ENCODE measurements at places on chromosomes 6 and 20.

- DNase-seq: no peak
Observed at GRCh38 chr6:128412680-128413079, 107.7 kb downstream of the PTPRK start.

- DNase-seq: no peak
Observed at GRCh38 chr20:37934634-37935375, 31.9 kb downstream of the VSTM2L start.

DNA sequence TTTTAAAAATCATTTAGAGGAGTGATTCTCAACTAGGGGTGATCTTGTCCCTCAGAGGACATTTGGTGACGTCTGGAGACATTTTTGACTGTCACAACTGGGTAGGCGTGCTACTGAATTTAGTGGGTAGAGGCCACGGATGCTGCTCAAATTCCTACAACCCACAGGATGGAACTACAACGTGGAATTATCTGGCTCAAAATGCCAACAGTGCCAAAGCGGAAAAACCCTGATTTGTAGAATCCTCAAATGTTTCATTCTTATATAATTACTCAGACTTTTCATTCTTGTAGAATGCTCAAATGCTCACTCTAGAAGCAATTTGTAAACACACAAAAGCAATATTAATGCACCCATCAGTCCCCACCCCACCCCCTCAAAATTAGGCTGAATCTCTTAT, 229.8 kb downstream of the ZMYND8 start:
- DNase-seq: no peak

GRCh38 chr20:36101192-36101591, 53.3 kb upstream of the EPB41L1 start:
- no peak for DNase-seq

DNA sequence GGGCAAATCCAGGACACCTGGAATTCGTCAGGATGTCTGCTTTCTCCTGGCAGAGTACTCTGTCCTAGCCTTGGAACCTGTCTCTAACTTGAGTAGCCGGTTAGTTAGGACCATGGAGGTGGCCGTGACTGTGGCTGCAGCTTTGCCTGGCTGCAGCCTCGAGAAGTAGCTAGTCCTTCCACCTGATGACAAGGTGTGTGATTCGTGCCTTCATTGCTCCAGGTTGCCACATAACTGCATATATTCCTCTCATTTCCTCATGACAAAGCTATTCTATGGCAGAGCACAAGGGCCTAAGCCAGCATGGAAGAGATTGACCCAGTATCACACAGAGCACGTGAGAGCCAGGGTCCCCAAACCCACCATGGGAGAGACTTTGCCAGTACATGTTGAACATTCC, 39.8 kb upstream of the KIF25 start:
- no peak for DNase-seq

- DNase-seq: no peak
Observed at GRCh38 chr6:42280966-42281533, 63.4 kb upstream of the MRPS10 start.

DNA sequence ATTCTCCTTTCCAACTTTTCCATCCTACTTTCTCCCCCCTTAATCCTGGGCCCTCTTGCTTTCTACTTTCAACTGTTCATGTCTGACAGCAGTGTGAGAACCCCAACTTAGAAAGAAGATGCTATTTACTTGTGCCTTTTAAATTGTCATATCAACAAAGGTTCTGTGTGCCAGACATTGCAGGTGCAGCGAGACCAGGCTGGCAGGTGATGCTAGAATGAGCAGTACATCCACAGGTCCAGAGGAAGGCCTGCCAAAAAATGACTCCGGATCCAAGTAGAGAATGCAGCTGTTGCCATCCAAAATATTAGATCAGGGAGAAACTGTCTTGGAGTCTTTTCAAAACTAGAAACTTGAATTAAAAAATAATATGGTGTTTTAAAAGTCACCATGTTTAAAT, 510.5 kb downstream of the LMBRD1 start:
- DNase-seq: no peak

GRCh38 chr6:170295510-170296422, 4.9 kb upstream of the DLL1 start:
- DNase-seq: no peak

DNA sequence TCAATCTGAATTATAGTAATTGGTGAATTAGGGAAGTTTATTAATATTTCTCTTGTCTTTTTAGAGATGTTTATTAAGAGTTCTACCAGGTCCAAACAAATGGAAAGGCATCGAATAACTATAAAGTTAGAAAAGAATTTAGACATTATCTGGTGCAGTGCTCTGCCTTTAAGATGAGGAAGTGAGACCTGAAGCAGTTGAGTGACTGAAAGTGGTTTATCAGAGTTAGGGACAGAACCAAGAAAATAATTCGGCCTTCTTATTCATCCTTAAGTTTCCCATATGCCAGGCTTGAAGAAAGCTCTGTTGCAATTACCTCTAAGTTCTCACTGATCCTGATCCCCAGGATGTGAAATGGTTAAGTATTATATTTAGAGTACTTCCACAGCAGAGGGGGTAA, 94.2 kb upstream of the FLRT3 start:
- DNase-seq: no peak

DNA sequence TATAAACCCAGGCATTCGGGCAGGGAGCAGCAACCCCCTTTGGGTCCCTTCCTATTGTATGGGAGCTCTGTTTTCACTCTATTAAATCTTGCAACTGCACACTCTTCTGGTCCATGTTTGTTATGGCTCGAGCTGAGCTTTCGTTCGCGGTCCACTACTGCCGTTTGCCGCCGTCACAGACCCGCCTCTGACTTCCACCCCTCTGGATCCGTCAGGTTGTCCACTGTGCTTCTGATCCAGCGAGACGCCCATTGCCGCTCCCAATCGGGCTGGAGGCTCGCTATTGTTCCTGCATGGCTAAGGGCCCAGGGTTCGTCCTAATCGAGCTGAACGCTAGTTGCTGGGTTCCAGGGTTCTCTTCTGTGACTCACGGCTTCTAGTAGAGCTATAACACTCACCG, 111.3 kb downstream of the TMEM170B start:
- no peak for DNase-seq

DNA sequence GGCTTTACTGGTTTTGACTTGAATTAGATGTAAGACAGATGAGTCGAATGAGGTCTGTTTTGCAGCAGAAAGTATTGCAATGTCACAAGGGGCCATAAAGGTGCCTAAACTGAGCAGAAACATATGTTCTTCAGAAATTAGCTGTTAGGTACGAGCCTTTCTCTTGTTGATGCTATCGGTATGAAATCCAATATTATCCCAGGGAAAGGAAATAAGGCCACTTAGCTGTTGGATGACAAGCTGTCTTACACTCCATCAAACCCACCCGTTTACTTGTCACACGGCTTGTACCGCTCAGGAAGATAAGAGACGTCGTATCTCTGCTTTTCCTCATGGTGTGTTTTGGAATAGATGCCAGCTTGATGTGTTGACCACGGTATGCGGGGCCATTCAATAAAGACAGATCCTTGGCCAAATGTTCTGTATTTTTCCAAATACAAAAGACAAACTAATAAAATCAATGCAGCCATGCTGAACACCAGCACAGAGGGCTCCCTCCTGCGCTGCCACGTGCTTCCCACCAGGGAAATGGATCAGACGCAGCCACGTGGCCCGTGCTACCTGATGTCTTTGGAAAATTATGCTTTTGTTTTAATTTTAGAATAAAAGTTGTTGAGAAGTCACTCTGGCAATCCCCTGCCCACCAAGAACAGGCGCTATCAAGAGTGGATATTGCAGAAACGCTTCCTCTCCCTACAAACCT, 255.9 kb upstream of the SULF2 start:
- no peak for DNase-seq

DNA sequence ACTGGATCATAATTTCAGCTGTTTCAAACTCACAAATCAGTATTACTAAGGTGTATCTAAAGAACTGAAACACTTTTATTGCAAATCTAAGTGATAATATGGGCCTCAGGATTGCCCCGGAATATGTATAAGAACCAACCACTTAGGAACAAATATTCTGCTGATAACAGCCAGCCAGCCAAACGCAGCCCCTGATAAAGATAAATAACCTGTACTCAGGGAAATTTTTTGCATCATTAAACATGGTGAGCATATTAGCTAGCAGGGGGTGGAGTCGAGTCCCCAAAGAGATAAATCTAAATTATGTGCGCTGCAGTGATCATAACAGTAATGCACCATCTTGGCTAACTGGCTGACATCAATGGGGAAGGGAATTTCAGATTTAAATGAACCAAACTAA, 410.2 kb upstream of the MAP3K7 start:
- no peak for DNase-seq

- no peak for DNase-seq
Observed at GRCh38 chr6:56270812-56271441, 23.5 kb upstream of the COL21A1 start.

- no peak for DNase-seq
Observed at GRCh38 chr20:33556246-33556645, 66.3 kb downstream of the CBFA2T2 start.

GRCh38 chr20:16555754-16556153, 17.5 kb downstream of the KIF16B start:
- DNase-seq: no peak

DNA sequence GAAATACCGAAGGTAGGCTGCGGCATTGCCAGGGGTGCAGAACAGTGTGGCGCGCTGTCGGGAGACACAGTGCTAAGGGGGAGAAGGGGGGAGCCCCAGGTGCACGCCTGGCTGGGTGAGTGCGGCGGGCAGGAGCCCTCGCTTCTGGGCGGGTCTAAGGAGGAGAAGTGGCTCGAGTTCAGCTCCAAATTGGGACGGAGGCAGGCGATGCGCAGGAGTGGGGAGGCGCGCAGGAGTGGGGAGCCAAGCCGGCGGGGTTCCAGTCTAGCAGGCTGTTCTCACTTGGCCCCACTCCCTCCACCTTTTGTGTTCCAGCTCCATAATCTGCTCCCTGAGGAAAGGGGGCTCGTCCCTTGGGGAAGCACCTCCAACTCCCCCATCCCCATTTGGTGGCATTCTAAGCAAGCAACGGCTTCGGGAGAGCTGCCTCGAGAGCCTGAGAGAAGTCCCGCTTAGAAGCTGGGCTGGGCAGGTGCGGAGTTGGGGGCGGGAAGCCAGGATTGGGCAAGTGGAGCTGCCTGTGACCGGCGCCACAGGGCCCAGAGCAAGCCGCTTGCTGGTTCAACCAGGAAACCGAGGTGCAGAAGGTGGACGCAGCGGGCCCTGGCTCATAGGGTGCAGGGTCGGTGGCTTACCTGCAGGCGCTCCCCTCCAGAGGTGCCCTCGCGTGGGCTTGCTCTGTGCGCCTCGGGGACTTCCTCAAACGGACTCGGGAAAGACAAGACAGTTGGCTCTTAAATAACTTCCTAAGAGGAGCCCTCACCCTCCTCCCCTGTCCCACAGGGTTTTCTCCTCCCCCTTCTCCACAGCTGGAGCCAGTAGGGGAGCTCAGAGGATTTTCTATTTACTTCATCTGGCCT, at the start of gene F13A1:
TSS of gene F13A1 (minus strand) at position 711 of the 860 bp plus-strand sequence. CDS start 1,998 bp downstream, outside the sequence.
- DNase-seq: no peak

GRCh38 chr20:2618815-2619214, 33.6 kb upstream of the NOP56 start:
- DNase-seq: no peak

DNA sequence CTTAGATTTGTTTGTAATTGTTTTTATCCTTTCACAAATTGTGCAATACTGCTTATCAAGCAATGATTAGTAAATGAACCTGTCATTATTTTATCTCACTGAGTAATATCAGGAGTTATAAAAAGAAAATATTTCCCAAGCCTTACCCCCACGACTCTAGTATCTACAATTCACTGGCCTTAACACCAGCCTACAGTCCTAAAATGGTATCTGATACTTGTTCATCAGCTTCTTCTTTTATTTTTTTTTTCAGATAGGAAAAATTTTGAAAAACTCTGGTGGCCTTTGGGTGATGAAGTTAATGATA, 160.8 kb upstream of the FOXA2 start:
- no peak for DNase-seq

DNA sequence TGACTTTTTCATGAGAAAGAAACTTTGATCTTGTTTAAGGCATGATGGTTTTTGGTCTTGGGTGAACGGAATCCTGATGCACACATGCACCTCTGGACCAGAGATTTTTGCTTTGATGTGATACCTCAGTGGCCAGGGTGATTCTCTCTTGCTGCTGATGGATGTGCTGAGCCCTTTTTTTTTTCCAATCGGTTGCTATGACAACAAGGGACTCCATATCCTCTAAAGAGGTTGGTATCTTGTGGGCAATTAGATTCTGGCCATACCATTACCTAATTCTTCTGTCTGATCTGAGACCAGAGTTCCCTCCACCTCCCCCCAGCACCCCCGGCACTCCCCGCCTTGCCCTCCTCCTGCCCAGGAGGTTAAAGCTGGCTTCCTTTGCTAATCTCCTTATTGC, 24.9 kb downstream of the PDYN start:
- no peak for DNase-seq

DNA sequence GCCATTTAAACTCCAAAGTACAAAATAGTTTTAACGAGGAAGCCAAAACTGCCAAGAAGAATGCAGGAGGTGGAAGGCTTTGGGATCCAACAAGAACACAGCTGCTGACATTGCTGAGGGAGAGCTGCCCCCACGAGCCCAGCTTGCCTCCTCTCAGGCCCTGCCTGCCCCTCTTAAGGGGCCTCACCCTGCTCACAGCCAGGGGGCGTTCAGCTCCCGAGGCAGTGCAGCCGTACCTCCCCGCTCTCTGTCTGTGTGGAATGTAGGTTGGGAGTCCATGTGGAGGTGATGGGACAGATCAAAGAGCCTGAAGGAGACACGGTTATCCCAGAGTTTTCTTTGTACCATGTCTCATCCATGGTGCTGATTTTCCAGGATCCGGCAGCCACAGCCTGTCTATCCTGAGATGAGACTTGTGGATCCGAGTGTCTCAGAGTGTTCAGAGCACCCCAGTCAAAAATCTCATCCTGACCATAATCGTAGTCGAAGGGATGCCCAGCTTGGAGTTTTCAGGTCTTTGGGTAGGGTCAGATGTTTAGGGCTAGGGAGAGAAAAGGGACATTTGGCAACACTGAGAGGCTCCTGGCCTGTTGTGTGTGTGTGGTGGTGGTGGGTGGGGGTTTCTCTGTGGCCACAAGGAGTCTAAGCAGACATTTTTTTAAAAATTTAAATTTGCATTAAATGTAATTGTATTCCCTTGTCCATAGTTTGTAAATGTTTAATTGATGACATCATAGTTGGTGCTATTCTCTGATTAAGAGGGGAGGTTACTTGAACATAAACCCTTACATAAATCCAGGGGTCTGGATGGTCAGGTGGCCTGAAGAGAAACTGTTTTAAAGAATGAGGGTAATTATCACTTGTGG, 111.4 kb upstream of the CLDN20 start:
- DNase-seq: no peak

DNA sequence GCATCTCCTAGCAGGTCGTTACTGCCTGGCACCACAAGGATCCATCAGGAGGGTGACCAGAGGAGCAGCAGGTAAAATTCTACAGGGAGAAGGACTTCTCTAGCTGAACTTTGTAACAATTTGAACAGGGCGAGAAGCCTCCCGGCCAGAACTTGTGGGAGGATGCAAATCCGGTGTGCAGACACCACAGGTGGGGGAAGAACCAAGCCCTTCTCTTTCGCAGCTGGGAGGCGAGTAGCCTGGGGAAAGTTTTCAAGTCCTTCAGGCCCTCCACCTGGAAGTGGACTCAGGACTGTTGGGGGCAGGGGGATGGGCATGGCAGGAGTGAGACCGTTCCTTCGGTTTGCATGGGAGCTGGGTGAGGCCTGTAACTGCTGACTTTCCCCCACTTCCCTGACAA, 42.7 kb upstream of the FAM210B start:
- DNase-seq: no peak

GRCh38 chr20:15047042-15047441, 709.6 kb upstream of the FLRT3 start:
- DNase-seq: no peak
